Hindlimb muscle (tissue), 1 donor: ENCODE measurements at places on chromosomes 7 and 10. TPM values are rescaled to one million over a fixed set of nuclear protein-coding genes. Genes with fewer than 3 reads are reported as not detected.

DNA sequence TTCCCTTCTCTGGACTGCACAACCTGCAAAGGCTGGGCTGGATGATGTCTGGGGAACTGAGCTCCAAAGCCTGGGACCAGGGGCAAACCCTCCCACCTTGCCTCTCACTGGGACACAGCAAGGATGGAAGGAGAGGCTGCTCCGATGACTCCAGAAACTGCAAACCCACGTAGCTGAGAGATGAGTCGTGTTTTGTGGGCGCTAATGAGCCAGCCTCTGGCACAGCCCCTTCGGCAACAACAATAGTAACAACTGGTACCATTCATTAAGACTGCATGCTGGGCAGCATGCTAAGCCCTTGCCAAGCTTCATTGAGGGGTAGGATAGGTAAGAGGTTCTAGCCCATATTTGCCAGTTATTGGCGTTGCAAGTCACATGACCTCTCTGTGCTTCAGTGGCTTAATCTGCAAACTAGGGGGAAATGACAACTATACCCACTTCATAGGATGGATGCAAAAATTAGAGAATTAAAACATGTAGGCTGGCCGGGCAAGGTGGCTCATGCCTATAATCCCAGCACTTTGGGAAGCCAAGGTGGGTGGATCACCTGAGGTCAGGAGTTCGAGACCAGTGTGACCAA lies 145.9 kb downstream of the SH3PXD2A start:
- DNase-seq: no peak

- DNase-seq: no peak
Observed at GRCh38 chr10:12432402-12433189, 83.2 kb downstream of the CAMK1D start.

- no peak for DNase-seq
Observed at GRCh38 chr10:60230892-60231291, 158.8 kb downstream of the ANK3 start.

Gene TSPAN13
- 74.1 TPM for polyA plus RNA-seq

Gene TRIM74
- not detected for polyA plus RNA-seq
